ENCODE measurements at places on chromosomes 5 and 9.

DNA sequence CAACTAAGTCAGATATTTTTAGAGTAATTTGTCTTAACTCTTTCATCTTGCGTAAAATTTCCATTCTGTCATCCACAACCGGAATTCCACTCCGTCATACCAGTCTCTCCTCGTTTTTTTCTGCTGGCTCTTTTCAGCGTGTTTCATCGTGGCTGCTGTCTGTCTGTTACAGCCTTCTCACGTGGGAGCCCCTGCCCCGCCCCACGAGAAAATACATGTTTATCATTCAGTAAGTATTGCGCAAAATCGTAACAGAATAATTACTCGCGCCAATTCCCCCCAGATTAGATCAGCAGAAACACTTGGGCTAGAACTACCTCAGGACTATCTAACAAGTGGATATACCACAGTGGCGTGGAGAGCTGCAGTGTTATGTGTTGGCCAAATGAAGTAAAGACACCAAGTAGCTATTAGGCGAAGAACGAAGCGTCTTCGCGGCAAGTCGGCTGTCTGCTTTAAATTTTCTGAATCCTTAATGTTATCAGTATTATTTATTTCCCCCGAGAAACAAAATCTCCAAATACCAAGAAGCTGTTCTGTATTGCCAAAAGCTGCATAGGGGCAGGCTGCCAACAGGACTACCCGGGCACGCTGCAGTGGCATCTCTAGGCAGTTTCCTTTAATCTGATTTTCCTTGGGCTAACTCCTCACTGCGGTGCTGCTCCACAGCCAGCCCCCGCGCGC is 566 bp upstream of the FOCAD start:
- no peak for DNase-seq

- no peak for DNase-seq
Observed at GRCh38 chr5:32280656-32281081, 32.1 kb downstream of the MTMR12 start.

DNA sequence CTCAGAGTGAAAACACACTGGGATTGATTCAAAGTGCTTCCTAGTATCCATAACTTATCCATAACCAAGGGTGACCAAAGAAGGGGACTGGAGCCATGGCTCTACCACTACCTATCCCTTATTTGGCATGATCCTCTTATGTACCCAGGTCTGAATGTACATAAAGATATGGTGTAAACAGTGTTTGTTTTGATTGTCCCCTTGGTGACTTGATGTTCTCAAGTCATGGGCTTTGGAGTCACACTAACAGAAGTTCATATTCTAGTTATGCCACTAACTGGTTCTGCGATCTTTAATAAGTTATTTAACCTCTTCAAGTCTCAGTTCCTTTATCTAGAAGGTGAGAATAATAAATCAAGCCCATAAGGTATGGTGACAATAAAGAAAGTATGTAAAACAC is 283.4 kb upstream of the PTGER4 start:
- no peak for DNase-seq

DNA sequence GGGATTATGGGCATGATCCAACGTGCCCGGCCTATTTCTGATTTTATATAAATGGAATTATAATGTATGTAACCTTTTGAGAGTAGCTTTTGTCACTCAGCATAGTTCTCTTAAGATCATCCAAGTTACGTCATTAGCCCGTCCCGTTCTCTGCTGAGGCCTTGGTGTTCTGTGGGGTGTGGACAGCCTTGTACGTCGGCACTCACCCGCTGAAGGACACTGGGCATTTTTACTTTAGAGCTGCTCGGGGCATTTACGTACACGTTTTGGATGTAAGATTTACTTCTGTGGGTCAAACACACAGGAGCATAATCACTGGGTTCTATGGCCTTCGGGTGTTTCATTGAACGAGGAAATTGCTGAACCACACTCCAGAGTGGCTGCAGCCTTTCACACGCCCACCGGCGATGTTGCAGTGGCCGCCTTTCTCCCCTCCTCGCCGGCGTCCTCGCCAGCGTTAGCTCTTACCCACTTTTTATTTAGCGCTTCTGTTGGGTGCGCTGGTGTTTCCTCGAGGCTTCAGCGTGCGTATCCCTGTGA is 101.8 kb downstream of the EHMT1 start:
- no peak for DNase-seq

GRCh38 chr5:178069909-178070308 is 43.4 kb upstream of the N4BP3 start:
- DNase-seq = no peak

DNA sequence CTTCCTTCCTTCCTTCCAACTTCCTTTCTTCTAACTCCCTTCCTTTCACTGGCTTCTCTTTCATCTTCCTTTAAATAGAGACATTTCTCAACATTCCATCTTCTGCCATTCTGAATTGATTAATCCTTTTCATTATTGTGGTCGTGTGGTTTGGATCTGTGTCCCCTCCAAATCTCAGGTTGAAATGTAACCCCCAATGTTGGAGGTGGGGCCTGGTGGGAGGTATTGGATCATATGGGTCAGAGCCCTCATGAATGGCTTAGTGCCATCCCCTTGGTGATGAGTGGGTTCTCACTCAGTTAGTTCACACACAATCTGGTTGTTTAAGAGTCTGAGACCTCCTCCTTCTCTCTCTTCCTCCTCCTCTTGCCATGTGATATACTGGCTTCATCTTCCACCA is 130.9 kb upstream of the SV2C start:
- no peak for DNase-seq

Measured in substantia nigra (tissue), 51 donors.